ENCODE measurements at places on chromosomes 7 and 10.

GRCh38 chr7:3559278-3559677 is 258.2 kb downstream of the SDK1 start:
- no peak for DNase-seq

DNA sequence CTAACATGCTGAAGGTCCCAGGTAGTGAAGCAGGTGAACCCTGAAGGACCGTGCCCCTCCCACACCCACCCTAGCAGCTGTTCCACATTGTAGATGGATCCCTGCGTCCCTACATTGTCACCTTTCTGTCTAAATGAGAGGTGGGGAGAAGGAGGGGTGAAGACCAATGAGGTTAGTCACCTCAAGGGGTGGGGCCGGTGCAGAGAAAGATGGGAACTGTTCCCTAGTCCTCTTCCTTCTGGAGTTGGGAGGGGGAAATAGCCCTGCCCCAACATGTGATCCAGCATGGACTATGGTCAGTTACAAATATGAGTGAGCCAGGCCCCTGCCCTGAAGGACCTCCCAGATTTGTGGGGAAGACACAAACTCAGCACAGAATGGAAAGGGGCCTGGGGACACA is 124.5 kb downstream of the LHPP start:
- no peak for DNase-seq

- no peak for DNase-seq
Observed at GRCh38 chr7:49244543-49244942, 320.2 kb downstream of the CDC14C start.

DNA sequence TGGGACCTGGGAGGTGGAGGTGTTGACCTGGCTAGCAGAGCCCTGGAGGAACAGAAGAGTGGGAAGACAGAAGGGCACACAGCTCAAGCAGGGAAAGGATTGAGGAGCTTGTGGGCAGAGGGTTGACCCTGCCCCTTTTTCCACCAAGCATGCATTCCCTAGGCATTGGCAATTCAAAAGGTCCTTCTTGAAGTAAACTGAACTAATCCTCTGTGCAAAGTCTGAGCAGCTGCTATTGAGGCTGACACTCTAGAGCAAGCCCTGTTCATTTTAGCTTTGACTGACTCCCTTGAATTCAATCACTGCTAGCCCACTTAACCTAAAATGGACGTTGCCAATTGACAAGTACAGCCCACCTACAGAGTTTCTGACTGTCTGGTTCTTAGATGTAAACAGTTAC is 116.5 kb upstream of the TNS3 start:
- DNase-seq, result no peak

DNA sequence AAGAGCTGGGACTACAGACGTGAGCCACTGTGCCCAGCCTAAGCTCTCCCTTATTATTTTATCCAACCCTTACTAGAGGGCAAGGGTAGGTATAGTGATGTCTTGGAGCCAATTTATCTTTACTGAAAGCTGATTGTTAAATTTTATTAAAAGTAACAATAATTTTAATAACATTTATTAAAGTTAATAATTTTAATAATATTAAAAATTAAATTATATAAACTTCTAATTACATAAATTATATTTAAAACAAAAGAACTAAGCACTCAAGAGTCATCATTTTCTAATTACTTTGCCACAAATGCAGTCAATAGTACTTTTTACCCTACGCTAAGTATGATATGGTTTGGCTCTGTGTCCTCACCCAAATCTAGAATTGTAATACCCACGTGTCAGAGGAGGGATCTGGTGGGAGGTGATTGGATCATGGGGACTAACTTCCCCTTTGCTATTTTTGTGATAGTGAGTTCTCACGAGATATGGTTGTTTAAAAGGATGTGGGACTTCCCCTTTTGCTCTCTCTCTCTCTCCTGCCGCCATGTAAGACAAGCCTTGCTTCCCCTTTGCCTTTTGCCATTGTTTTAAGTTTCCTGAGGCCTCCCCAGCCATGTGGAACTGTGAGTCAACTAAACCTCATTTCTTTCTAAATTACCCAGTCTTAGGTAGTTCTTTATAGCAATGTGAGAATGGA is 58.4 kb upstream of the ETV1 start:
- DNase-seq, result no peak

- DNase-seq, result no peak
Observed at GRCh38 chr10:30918651-30919050, 113.0 kb downstream of the ZNF438 start.

- no peak for DNase-seq
Observed at GRCh38 chr10:70974351-70974901, 86.1 kb upstream of the PCBD1 start.

GRCh38 chr7:49791088-49791741 is 17.8 kb downstream of the VWC2 start:
- peak; percentile 77 for DNase-seq

Measured in cerebellum (tissue), 4 donors.